ENCODE measurements at places on chromosomes 5 and 9.

- DNase-seq: no peak
Observed at GRCh38 chr9:84708400-84708799, 38.9 kb downstream of the NTRK2 start.

- DNase-seq: peak; percentile 52
Observed at GRCh38 chr5:68344447-68345111, 129.0 kb downstream of the PIK3R1 start.

- no peak for DNase-seq
Observed at GRCh38 chr9:85244856-85245255, 496.9 kb downstream of the AGTPBP1 start.

DNA sequence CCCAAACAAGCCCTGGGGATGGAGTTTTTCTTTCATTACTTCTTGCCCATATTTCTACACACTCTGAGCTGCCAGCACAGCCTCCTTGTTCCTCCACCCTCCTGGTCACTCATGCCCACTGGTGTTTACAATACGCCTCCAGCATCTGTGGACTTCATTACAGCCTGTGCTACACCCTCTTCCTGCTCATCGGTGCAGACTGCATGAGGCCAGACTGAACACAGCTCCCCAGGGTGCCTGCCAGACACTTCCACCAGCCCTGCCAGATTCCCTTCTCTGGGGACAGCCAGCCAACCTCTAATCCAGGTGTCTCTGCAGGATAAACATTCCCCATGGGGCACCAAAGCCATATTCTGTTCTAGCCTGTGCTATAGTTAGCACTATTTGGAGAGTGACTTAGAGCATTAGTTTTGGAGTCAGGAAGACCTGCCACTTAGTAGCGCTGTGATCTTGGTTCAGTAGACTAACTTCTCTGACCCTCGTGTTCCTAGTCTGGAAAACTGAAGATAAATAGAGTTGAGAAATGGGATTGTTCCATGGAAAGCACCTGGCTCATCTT lies 163.8 kb upstream of the KLF4 start:
- DNase-seq: no peak

- DNase-seq: peak; percentile 75
Observed at GRCh38 chr9:125513668-125514413, 193.2 kb downstream of the MAPKAP1 start.

- DNase-seq: no peak
Observed at GRCh38 chr9:123712399-123712798, 217.5 kb downstream of the DENND1A start.

DNA sequence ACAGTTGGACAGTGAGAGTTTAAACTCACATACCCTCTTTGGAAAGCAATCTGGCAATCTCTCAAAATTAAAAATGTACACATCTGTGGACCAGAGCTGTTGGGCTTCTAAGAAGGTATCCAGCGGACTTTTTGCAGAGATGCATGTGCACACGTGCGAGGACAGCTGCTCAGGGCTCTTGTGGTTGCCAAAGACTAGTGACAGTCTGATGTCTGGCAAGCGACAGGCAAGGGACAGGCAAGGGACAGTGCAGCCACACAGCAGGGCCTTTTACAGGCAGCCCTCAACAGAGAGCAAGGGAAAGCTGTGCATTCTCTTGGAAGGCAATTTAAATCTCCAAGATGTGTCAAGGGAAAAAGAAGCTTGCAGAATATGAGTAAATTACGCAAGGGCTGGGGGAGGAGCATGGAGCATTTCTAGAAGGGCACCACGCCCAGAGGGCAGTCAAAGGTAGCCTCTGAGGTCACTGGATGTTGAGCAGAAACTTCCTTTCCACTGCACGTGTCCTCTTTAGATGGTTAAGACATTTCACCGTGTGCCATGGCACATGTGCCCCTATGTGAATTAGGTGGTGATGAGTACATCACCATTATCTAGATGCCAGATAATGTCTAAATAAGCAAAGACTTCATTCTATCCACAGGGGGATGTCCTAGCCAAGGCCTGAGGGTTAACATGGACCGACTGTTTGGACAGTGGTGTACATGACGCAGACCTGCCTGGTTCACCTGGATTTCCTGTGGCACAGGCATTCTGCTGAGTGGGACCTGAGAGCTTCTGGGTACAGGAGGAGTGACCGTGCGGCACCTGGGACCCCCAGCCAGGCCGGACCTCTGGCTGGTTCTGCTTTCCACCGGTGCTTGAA lies 9.1 kb downstream of the GFPT2 start:
- DNase-seq: no peak

DNA sequence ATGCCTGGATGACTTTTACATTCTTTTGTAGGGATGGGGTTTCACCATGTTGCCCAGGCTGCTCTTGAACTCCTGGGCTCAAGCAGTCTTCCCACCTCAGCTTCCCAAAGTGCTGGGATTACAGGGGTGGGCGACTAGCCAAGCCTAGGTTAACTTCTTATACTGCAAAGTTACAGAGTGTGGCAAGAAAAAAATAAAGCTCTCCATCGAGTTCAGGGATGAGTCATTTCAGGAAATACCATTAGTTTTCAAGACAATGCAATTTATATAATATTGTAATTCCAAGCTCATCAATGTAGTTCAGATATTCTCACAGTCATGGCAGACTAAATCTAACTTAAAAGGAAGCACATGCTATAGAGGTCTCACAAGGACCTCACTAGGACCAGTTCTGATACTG lies 11.5 kb upstream of the ABO start:
- no peak for DNase-seq

- no peak for DNase-seq
Observed at GRCh38 chr5:168163966-168164365, 127.5 kb upstream of the WWC1 start.

DNA sequence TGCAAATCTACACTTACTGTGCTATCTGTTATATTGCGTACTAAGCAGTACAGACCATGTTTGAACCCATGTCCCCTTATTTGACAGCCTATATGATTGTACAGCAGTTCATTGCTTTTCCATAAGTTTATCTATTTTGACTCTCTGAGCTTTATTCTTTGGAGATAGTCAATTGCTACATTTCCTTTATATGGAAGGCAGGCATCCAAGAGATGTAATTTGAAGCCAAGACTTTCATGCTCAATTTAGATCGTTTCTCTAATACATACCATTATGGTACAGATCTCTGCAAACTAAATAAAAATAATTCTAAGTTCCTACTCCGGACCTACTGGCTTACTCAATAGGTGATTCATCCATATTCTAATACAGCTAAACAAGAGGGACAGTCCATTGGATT lies 424.8 kb downstream of the TMEM38B start:
- DNase-seq: no peak

GRCh38 chr5:67094476-67095300 lies 101.9 kb downstream of the CD180 start:
- no peak for DNase-seq

DNA sequence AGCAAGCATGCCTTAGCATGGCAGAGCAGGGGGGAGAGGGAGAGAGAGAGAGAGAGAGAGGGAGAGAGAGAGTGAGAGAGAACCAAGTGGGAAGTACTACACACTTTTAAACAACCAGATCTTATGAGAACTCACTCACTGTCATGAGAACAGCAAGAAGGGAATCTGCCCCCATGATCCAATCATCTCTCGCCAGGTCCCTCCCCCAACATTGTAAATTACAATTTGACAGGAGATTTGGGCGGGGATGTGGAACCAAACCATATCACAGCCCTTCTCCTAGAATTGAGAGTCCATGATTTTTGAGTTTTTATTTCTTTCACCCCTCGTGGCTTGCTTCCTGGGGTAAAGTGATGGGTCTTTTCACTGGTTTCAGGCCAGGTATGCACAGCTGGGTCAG lies 98.8 kb downstream of the DOCK2 start:
- no peak for DNase-seq

GRCh38 chr9:91963711-91964240 lies 13.7 kb upstream of the ROR2 start:
- DNase-seq: no peak

DNA sequence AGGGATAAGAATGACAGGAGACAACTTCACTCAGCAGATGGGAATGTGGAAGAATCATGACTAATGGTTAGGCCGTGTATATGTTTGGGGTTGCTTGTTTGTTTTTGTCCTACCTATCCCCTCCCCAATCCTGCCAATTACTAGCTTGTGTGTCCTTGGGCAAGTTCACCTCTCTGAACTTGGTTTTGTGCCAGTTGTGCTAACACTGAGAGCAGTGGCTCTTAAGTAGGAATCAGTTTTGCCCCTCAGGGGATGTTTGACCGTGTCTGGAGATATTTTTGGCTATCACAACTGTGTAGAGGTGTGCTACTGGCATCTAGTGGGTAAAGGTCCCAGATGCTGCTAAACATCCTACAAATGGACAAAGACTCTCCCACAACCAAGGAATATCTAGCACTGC lies 287.0 kb downstream of the DMRT2 start:
- DNase-seq: no peak

GRCh38 chr9:3007326-3007725 lies 163.4 kb upstream of the PUM3 start:
- DNase-seq: no peak

Measured in activated CD4-positive, alpha-beta T cell treated with anti-CD3 and anti-CD28 coated beads, Interleukin-2, Interleukin-6, amounts not matched to agents 100 ng/mL and 50 ng/mL, durations not matched to agents 16 hours and 8 hours (primary cell).